Activated naive CD4-positive, alpha-beta T cell treated with anti-CD3 and anti-CD28 coated beads, Interleukin-2, amount 50 U/mL, for 72 hours (primary cell): ENCODE measurements at places on chromosomes 2 and 18. TPM values are rescaled to one million over a fixed set of nuclear protein-coding genes. Genes with fewer than 3 reads are reported as not detected.

The ASB18 gene
- total RNA-seq, result not detected

The GCKR gene
- total RNA-seq, result not detected

The COL4A4 gene
- total RNA-seq, result not detected

The BOK gene
- 0.35 TPM for total RNA-seq
